Activated naive CD4-positive, alpha-beta T cell treated with anti-CD3 and anti-CD28 coated beads, Interleukin-2, amount 10 ng/mL, durations not matched to agents 7 days and 5 days (primary cell): ENCODE measurements at places on chromosomes 3 and 15.

DNA sequence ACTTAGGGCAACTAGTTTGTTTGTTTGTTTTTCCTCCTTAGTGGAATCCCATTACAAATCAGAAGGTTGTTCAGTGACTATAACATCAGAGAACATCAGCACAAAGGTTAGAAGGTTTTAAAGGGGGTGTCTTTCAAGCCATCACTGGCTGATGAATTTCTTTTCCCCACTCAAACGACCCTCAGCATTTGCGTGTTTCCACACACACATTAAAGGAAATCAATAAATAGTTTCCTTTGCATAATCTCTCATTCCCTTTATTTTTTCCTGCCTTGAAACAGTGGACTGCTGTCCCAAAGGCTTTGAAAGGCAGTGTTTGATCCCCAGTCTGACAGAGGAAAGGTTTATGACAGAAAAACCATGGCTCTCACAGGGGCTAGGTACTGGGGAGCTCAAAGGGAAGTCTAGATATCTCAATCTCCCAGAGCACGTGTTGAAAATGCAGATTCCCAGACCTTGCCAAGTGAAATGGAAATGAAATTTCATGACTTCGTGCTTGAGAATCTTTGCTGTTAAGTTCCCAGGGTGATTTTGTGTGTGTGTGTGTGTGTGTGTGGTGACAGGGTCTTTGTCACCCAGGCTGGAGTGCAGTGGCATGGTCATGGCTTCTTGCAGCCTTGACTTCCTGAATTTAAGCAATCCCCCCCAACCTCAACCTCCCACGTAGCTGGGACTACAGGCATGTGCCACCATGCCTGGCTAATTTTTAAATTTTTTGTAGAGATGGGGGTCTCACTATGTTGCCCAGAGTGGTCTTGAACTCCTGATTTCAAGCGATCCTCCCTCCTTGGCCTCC lies 2.2 kb upstream of the INTS14 start:
- H3K27ac ChIP-seq: no peak overlapping the region
- H3K27me3 ChIP-seq: peaks cover 4% of the 10 kb centered on the region
- no peak overlapping the region for H3K4me3 ChIP-seq
- peaks cover 37% of the 10 kb centered on the region for H3K4me1 ChIP-seq
- peaks cover 3% of the 10 kb centered on the region for H3K36me3 ChIP-seq

DNA sequence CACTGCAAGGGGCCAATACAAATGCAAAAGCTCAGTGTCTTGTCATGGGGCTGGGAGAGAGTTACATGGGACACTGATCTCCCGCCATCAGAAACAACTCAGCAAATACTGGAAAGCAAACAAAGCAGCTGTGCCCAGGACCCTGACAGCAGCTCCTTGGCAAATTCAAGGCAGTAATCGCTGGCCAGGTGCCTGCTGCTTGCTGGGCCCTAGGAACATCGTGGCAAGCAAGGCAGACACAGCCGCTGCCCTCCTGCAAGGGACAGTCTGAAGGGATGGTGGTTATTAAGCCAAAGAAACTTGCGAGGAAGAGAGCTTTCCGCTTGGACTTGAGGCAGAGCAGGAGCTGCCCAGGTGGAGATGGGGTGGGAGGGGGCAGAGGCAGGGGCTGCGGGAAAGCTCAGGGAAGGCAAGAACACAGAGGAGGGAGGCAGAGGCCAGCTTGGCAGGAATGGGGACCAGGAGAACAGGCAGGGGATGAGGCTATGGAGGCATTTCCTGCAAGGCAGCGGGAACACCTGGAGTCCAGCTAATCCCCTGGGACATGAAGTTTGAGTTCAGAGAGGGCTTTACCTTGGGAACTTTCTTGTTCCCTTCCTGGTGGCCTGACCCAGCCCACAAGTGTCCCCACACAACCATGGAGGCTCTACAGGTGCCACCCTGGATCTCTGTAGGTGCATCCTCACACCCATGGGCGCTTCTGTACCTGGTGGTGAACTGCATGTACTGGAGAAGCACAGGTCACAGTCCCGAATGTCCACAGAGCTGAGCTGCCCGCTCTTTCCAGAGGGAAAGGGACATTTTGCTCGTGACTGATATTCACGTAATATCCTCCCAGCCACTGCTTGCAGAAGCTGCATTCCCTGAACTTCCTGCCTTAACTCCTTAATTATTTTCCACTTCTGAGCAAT lies 78.7 kb upstream of the ATP2B2 start:
- DNase-seq: no peak
- peaks cover 37% of the 10 kb centered on the region for H3K27me3 ChIP-seq
- no peak overlapping the region for H3K27ac ChIP-seq
- H3K4me3 ChIP-seq: no peak overlapping the region
- no peaks in the 10 kb centered on the region for H3K36me3 ChIP-seq

- H3K36me3 ChIP-seq: no peaks in the 10 kb centered on the region
- DNase-seq: no peak
- no peak overlapping the region for H3K4me3 ChIP-seq
- H3K27ac ChIP-seq: no peak overlapping the region
- H3K4me1 ChIP-seq: no peaks in the 10 kb centered on the region
These were observed 95.5 kb downstream of the FHIT start for GRCh38 chr3:61155701-61156292.

DNA sequence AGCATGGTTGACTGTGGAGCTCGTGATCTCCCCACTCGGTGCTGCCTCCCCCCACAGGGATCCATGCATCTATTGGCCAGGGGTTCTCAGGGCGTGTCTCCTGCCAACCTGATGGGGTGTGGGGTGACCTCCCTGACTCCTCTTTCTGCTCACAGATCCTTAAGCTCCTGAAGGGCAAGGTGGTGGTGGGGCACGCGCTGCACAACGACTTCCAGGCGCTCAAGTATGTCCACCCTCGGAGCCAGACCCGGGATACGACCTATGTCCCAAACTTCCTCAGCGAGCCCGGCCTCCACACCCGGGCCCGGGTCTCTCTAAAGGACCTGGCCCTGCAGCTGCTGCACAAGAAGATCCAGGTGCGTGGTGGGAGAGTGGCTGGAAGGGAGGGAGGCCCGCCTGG lies 7.9 kb downstream of the AEN start:
- peaks cover 76% of the 10 kb centered on the region for H3K36me3 ChIP-seq
- H3K27me3 ChIP-seq: no peaks in the 10 kb centered on the region
- DNase-seq: peak; percentile 7
- peak overlapping the region; percentile 91 for H3K27ac ChIP-seq
- no peak overlapping the region for H3K4me3 ChIP-seq

DNA sequence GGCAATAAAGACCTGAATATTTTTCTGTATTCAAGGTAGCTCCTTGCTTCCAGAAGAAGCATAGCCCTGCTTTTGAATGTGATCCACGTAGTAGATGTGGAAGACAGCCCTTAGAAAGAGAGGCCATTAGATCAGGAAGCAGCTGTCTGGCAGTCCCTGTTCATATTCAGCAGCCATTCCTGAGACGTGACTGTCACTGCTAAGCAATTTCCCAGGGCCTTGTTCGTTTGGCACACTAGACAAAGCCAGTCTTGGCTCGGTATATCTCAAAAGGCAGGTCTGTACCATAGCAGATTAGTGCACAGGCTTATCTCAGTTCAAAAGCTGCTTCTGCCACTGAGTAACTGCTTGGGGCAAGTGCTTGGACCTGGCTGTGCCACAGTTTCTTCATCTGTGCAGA lies 287.8 kb upstream of the MCTP2 start:
- H3K27me3 ChIP-seq: peaks cover under 1% of the 10 kb centered on the region
